Fibroblast of villous mesenchyme (primary cell): ENCODE measurements at places on chromosomes 7 and 10. TPM values are rescaled to one million over a fixed set of nuclear protein-coding genes. Genes with fewer than 3 reads are reported as not detected.
A peak's percentile ranks its signal among the peaks of the same experiment; 100 is the strongest.

The OR2A12 gene
- total RNA-seq = not detected in 2 replicates

The SLC13A1 gene
- total RNA-seq = not detected in 2 replicates

GRCh38 chr10:44647877-44648542, 263.1 kb upstream of the CXCL12 start:
- DNase-seq = peak; percentile 45

DNA sequence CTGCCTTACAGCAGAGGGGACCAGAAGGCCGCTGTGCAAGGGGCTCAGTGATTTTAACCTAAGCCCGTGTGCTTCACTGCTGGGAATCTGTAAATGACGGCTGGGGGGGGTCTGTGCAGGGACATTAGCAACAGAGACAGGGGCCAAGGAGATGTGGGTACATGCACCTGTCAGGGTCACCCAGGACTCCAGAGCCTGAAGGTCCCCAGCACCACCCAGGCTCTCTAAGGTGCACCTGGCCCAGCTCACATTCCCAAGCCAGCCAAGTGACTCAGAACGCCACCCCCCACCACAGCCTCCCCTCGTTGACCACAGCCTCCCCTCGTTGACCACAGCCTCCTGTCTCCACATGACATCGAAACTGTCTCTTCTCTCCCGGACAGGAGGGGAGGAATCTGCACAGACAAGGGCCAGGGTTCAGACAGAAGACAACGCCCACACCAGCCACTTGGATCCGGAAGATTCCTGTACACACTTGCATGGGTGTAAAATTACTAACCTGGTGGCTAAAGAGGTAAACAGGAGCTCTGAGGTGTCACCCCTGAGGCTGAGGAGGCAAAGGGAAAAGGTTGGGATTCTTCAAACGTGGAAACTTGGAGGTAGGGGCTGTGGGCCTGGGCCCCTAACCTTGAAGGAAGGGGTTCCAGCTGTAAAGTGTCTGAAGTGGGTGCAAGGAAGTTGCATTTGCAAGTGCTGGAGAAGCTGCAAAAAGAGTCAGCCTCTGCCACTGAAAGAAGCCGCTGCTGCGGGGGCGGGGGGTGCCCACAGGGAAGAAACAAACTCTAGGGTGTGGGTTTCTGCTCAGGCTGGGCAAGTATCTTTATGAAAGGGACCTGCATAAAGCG, 27.0 kb downstream of the CALML3 start:
- no peak for DNase-seq

DNA sequence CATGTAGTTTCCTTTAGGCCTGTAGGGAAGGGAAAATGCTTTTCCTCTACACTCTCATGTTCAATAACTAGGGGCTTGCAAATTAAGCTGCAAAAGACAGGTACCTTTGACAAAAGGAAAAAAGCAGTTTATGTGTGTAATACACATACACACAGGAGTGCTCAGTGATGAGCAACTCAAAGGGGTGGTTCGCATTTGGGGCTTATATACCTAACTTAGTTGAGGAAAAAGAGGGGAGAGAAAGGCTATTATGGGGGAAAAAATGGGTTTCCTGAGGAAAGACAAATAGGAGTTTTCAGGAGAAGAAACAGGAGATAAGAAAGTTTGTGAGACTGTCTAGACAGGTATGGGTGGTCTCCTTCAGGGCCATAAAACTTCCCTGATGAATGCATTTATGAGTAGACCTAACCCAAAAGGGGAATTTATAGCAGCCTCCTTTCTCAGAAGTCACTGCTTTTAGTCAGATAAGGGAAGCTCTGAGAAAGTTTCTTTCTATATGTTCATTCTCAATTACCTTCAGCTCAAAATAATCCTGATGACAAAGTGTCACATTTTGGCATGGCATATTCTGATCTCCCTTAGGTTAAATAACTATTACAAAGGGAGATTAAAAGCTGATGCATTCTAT, 55.2 kb upstream of the EZH2 start:
- DNase-seq = no peak

GRCh38 chr10:17669185-17669872, 25.4 kb downstream of the STAM start:
- DNase-seq = no peak
